ENCODE measurements at places on chromosomes 11 and 22. TPM values are rescaled to one million over a fixed set of nuclear protein-coding genes. Genes with fewer than 3 reads are reported as not detected.

OR8G1 gene
- total RNA-seq = not detected

OR56A1 gene
- not detected for total RNA-seq

OR56B4 gene
- not detected for total RNA-seq

ISX gene
- not detected for total RNA-seq

SLC35E4 gene
- total RNA-seq = 6.4 TPM

CLDN25 gene
- not detected for total RNA-seq

KDM4E gene
- not detected for total RNA-seq

OR10A5 gene
- not detected for total RNA-seq

LAYN gene
- total RNA-seq = 5.0 TPM

CBLIF gene
- not detected for total RNA-seq

MUC2 gene
- total RNA-seq = 0.21 TPM

MPPED2 gene
- total RNA-seq = not detected

CHRM1 gene
- 0.06 TPM for total RNA-seq

ADAMTS8 gene
- total RNA-seq = 0.39 TPM

RAPSN gene
- 0.06 TPM for total RNA-seq

CATSPER1 gene
- total RNA-seq = 1.3 TPM

P2RX3 gene
- total RNA-seq = 0.18 TPM

A4GALT gene
- 16.4 TPM for total RNA-seq

FAT3 gene
- total RNA-seq = 0.38 TPM

C11orf68 gene
- 45.7 TPM for total RNA-seq

CBY1 gene
- 15.1 TPM for total RNA-seq

SLC22A6 gene
- not detected for total RNA-seq

BIK gene
- total RNA-seq = 1.0 TPM

TMEM151A gene
- 3.2 TPM for total RNA-seq

PAX6 gene
- 2.0 TPM for total RNA-seq

GALR3 gene
- total RNA-seq = not detected

OR52A1 gene
- total RNA-seq = not detected

SLC22A25 gene
- total RNA-seq = not detected

HNRNPUL2 gene
- 37.0 TPM for total RNA-seq

CASP1 gene
- total RNA-seq = 0.46 TPM

ALX4 gene
- total RNA-seq = 5.0 TPM

TKFC gene
- total RNA-seq = 70.9 TPM

OR2AT4 gene
- total RNA-seq = not detected

NECTIN1 gene
- 7.8 TPM for total RNA-seq

OPCML gene
- not detected for total RNA-seq

DNAJC24 gene
- 14.5 TPM for total RNA-seq

MS4A15 gene
- total RNA-seq = not detected

APOL5 gene
- not detected for total RNA-seq

KRTAP5-11 gene
- not detected for total RNA-seq

CD3E gene
- total RNA-seq = not detected

DKK3 gene
- total RNA-seq = 11.9 TPM

APLP2 gene
- total RNA-seq = 185 TPM

SHISAL1 gene
- 7.4 TPM for total RNA-seq

METTL15 gene
- total RNA-seq = 7.6 TPM

RIMBP3B gene
- 0.71 TPM for total RNA-seq

CHRDL2 gene
- total RNA-seq = 2.5 TPM

Measured in A549 treated with CpdA at 1 μM for 4 hours (cell line).